ENCODE measurements at places on chromosomes 6 and 20.

- ATAC-seq: no peak
Measured at GRCh38 chr6:163398115-163398514, 16.4 kb upstream of the QKI start.

DNA sequence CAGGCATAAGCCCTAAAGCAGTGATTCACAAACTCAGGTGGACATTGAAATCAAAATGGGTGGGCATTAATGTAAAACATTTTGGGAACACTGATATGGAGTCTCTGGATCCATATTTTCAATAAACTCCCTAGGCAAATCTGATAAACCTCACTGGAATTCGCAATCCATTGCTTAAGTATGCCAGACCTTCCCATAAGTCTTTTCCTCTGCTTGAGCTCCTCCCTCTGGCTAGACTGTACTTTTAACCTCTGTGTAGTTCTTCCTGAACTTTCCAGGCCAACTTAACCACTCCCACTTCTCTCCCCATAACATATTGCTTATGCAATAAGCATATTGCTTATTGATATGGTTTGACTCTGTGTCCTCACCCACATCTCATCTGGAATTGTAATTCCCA, 629.7 kb upstream of the IMPG1 start:
- no peak for ATAC-seq

DNA sequence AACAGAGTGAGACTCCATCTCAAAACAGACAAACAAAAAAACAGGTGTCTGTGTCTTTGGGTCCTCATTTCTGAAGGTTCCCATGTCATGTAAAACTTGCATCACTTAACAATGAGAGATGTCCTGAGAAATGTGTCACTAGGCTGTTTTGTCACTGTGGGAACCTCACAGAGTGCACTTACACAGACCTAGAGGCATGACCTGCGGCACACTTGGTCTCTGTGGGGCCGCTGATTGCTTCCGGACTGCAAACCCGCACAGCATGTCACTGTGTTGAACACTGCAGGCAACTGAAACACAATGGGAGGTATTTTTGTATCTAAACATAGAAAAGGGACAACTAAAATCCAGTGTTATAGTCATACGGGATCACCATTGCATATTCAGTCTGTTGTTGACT, 42.3 kb upstream of the TMEM181 start:
- no peak for ATAC-seq

DNA sequence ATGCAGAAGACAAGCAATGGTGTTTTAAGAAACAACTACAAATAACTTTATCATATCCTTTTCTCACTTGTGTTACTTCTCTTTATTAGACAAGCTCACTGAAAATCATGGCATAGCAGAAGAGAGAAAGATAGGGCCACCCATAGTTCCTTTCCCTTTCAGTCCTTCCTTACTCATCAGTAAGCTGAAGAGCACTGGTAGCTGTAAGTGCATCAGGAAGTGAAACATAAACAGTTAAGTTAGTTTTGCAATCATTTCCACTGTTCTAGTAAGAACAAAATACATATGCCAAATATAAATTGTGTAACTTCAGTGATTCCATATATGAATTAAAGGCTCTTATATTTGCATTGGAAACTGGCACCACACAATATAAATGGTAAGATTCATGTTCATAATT, 220.1 kb downstream of the HACE1 start:
- ATAC-seq: no peak

DNA sequence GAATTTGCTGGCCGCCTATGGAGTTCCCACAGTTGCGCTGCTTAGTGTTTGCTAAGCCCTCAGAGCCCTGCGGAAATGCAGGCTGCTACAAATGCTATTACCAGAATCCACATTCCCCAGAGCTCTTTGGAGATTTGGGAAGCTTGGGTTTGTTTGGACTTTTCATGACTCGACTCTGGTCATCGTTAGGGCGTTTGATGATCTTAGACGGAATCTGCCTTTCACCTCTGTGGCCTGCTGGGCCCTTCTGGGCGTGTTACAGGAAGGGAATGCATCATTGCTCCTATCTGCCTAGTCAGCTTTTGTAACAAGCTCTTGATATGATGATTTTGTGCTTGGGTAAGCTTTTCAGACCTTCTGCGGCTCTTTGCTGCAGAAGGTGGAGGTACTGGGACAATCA, 50.8 kb downstream of the EYA2 start:
- no peak for ATAC-seq

DNA sequence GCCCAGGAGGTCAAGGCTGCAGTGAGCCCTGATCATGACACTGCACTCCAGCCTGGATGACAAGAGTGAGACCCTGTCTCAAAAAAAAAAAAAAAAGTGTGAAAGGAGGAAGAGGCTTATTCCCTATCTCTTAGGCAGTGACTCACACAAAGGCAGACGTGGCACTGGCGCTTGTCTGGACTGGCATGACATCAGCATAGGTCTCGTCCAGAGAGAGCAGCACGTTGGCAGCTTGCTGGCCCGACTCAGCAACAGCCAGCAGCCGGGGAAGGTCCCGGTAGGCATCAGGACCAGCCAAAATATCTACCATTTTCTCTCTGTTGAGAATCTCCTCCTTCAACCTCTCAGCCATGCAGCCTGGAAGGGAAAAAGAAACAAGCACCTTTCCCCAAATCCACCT, 14.1 kb downstream of the CDK5RAP1 start:
- no peak for ATAC-seq

GRCh38 chr20:6164421-6165341, 41.9 kb upstream of the FERMT1 start:
- no peak for ATAC-seq

DNA sequence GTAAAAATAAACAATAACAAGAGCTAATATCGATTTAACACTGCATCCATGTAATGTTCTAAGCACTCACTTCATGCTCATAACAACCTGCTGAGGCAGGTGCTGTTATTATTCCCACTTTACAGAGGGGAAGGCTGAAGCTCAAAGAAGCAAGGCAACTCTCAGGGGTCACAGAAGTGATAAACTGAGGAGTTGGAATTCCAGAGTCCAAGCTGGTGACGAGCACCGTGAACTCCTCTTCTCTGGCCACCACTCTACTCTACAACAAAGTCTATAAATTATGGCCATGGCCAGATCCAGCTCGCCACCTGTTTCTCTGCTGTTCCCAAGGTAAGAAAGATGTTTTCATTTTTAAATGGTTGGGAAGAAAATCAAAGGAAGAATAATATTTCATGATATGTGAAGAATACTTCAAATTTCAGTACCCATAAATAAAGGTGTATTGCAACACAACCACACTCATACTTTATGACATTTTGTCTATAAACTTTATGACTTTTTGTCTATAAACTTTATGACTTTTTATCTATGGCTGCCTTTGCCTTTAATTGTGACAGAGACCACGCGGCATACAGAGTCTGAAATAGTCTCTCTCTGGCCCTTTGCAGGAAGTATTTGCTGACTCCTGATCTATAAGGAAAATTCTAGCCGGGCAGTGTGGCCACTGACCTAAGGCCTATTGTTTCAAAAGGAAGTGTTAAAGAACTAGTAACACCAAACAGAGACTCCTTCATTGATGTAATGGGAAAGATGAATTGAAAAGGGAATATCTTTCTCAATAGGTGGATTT, 113.2 kb upstream of the KCNG1 start:
- ATAC-seq: no peak

- ATAC-seq: no peak
Measured at GRCh38 chr6:13012977-13013680, 296.6 kb downstream of the PHACTR1 start.

DNA sequence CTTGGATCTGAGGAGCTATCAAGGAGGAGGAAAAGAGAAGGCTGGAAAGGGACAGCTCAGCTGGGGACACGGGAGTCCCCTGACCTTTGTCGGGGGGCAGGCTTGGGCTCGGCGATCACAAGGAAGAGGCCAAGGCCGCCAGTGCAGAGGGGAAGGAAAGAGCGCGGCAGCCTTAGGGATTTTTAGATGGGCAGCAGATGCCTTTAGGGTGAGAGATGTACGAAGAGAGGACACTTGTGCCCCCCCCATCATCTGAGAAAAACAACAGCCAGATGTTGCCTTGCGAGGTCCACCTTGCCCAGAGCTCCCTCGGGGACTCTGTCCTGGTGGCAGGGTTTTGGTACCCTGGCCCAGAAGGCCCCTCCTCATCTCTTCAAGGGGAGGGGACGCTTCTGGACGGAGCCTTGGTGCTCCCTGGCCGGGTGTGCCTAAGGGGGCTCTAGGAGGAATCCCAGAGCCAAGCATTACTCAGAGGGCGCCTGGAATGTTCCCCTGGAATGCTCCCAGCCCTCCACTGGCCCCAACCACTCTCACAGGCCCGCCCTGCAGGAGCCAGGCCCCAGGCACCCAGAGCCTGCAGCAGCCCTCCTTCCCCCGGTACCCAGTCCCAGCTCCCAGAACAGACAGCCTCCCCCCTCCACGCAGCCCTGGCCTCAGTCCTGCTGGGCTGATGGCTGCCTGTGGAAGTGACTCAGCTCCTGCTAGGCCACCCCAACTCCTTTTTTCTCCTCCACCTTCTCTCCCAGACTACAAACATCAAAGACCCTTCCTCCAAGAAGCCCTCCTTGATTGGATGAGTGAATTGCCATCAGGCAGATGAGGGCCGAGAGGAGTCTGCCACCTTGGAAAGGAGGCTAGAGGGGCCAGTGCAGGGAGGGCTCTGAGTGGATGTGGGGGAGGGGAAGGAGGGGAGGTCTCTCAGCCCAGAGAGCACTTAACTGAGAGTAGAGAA, 1.8 kb downstream of the ADAM33 start:
- no peak for ATAC-seq

- ATAC-seq: no peak
Measured at GRCh38 chr6:74689601-74690000, 516.3 kb downstream of the COL12A1 start.

DNA sequence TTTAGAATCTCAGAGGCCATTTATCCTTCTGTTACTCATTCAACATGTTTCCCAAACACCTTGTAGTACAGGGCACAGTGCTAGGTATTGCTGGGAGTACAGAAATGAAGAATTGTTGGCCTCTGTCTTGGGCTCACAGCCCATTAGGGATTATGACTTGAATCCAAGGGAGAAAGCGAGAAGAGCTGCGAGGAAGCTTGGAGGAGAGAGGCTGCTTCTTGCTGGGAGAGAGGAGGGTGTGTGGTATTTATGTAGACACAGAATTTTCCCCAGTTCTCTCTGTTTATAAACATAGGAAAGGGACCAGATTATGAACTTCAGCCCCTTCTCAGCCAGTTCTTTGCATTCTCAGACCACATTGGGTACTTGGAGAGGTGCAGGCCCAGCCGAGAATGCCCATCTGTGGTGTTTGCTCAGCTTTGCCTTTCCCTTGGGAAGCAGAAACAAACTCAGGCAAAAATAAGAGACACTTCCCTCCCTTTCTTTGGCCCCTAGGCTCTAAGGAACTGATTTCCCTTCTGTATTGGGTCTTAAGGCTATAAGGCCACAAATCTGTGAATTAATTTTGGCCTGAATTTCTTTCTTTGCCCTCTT, 17.9 kb downstream of the CHMP4B start:
- no peak for ATAC-seq

- ATAC-seq: no peak
Measured at GRCh38 chr6:74404366-74404765, 708.4 kb downstream of the CD109 start.

GRCh38 chr20:41446456-41446855, 79.8 kb upstream of the EMILIN3 start:
- ATAC-seq: no peak

GRCh38 chr6:37020381-37020780, 14.9 kb downstream of the FGD2 start:
- ATAC-seq: no peak

GRCh38 chr6:27247133-27247836, at the start of gene PRSS16:
TSS of gene PRSS16 (plus strand) at chr6:27247701. CDS start at chr6:27247738, 37 bp downstream.
- ATAC-seq: no peak
